ENCODE measurements at places on chromosomes 1 and 21.
A peak's percentile ranks its signal among the peaks of the same experiment; 100 is the strongest.

DNA sequence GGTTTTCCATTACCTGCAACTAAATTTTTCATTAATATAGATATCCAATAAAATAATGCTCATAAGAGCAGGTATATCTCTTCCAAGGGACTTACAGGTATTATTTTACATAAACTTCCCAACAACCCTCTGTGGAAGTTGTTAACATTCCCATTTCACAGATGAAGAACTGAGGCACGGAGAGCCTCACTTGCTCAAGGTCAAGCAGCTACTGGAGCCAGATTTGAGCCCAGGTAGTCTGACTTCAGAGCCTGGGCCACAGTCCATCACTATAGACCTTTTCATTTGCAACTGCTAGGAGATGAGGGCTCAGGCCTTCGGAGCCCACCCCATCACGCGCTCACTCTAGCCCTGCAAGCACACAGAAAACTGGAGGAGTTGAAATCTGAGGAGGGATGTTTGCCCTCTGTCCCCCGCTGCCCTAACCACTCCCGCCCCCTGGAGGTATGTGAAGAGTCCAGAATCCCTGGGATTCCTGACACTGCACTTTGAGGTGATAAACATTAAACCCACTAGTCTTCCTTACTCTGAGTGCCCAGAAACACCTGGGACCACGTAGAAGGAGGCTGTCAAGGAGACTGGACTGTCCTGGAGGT is 11.7 kb upstream of the ALPL start:
- no peak for DNase-seq

DNA sequence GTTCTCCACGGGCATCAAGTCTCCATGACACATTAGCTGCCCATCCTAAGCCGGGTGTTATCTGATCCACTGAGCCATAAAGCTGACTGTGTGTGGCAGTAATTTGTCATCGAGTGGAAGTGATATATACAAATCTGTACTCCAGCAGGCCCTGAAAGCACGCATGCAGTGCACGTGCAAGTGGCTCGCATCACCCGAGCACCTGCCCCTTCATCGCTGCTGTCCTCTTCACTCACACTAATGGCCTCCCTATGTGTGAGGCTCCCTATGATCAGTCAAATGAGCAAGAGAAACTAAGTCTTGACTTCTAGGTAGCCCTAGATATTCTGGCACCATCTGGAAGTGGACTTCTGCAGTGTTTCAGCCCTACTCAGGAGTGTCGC is 248.6 kb downstream of the MATN1 start:
- no peak for DNase-seq

- no peak for DNase-seq
Observed at GRCh38 chr1:110163591-110163990, 13.3 kb downstream of the SLC6A17 start.

GRCh38 chr1:27296773-27297291 is 25.1 kb upstream of the TMEM222 start:
- DNase-seq: peak; percentile 49

GRCh38 chr21:22209304-22209700 is 1211.1 kb downstream of the NCAM2 start:
- DNase-seq: no peak

GRCh38 chr1:119903443-119903835 is 7.1 kb upstream of the ADAM30 start:
- DNase-seq: no peak

DNA sequence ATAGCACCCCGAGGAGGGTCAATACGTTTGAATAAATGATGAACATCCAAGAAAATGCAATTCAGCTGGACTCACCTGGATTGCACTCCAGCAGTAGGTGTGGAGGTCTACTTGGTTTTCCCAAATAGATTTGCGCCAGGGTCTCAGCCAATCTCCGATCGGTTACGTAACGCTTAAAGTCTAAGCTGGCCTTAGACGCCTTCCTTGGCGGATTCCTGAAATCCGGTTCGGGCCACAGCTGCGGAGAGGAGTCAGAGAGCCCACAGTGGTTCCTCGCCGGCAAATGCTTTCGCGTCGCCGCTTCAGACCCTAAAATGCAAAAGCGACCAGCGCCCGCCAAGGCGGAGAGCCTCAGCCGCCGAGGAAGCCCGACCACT is 322 bp downstream of the TFB2M start:
- no peak for DNase-seq

DNA sequence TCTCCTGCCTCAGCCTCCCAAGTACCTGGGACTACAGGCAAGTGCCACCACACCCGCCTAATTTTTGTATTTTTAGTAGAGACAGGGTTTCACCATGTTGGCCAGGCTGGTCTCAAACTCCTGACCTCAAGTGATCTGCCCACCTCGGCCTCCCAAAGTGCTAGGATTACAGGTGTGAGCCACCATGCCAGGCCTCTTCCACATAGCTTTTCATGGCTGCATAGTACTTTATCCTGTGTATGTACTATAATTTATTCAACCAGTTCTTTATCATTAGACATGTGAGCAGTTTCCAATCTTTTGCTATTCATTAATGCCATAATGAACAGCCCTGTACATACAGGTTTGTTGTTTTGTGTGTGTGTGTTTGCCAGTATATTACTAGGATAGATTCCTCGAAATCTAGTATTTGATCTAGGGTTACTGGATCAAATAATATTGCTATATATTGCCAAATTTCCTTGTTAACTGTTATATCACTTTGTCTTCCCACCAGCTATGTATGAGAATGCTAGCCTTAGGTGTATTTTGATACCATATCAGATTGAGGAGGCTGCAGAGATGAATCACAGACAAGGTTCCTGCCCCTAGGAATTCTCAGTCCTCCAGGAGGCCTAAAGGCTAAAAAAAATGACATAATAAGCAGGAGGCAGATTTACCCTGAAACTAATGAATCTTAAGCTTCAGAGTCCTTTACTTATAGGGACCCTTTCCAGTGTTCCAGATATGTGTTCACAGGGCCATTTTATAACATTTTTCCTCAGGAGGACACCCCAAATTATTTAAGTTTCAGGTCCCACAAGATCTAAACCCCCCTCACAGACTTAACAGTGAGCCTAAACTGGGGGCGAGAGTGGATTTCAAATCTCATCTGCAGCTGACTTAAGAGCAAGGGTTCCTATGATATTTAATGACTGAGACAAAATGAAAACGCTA is 2.1 kb upstream of the PDIK1L start:
- DNase-seq: no peak

DNA sequence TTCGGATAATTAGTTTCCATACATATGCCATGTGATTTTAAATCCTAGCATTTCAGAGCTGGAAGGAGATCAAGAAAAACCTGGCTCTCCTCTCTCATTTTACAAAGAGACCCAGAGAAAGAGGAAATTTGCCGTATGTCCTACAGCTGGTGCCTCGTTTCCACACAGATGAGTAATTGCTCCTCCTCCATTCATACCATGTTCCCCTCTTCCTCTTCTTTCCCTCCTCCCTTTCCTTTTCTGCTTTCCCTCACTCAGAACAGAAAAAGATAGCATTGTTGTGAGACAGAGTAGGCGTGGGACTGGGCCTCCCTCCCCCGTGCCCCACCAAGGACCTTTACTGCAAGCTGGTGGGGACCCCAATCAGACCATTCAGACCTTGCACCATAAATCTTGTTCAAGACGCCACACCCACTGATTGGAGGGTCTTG is 13.7 kb upstream of the SLC44A3 start:
- DNase-seq: no peak

DNA sequence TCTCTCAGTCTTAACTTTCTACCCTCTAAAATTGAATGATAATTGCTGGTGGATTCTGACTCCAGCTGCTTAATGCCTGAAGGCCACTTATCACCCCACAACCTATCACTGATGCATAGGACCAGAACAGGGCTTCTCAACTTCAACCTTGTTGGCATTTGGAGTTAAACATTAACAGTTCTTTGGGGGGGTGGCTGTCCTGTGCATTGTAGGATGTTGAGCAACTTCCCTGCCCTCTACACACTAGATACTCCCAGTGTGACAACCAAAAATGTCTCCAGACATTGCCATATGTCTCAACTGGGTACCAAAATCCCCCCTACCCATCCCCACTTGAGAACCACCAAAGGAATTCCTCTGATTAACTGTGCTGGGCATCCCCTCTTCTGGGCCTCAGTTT is 275.4 kb upstream of the TMEM51 start:
- DNase-seq: no peak

GRCh38 chr1:153697191-153698019 is 18.9 kb downstream of the NPR1 start:
- DNase-seq: no peak

- DNase-seq: no peak
Observed at GRCh38 chr1:160862203-160863060, at the start of gene CD244. CD244 (minus strand) TSS chr1:160862887; CDS start chr1:160862677, 210 bp downstream.

- DNase-seq: peak; percentile 7
Observed at GRCh38 chr1:70034403-70034802, 171.0 kb downstream of the LRRC40 start.

GRCh38 chr1:111598544-111598943 is 21.0 kb upstream of the RAP1A start:
- no peak for DNase-seq

DNA sequence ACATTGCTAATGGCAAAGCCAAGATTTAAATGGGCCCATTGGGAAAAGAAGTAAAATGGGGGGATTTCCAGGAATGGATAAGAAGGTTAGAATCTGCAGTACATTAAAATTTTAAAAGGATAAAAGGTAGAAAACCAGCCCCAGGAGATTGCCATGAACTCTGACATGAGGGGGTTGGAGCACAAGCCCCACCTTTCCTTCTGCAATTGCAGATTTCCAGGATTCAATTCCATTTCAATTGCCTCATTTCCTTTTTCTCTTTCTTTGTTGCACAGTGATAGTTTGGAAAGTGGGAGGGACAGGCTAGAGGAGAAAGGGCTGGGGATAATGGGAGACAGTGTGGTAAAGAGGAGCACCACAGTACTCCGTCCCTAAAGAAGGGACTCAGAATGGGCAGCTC is 238.5 kb upstream of the RAB4A start:
- no peak for DNase-seq

DNA sequence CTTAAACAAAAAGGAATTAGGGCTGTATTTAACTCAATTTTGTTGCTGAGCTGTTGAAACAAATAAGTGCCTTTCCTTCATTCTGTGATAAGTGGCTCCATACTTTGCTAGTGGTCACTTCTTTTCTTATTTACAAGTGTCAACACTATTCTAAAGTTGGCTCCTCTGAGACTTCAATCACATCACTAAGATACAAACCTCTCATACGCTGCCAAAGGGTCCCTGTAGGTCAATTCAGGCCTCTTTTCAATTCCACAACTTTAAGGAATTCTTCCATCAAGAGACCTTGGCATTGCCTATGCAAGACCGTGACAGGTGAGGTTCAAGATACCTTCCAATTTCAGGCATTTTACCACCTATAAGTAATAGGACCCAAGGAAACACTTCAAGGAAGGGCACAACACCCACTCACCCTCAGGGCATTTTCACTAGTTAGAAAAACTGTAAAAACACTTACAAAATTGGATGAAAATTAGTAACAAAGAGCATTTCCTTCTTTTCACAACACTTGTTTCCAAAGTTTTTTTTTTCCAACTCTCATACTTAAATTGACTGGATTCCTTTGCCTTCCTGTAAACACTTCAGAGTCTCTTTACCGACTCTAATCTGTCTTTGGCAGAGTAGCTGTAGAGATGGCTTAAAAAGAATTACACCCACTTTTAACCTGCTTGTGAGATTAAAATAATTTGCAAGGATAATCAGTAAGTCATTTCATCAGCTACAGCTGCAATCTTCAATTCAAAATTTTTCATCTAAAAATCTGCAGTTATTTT is 24.5 kb downstream of the SERBP1 start:
- DNase-seq: no peak

- no peak for DNase-seq
Observed at GRCh38 chr1:64891448-64891825, 74.9 kb downstream of the JAK1 start.

DNA sequence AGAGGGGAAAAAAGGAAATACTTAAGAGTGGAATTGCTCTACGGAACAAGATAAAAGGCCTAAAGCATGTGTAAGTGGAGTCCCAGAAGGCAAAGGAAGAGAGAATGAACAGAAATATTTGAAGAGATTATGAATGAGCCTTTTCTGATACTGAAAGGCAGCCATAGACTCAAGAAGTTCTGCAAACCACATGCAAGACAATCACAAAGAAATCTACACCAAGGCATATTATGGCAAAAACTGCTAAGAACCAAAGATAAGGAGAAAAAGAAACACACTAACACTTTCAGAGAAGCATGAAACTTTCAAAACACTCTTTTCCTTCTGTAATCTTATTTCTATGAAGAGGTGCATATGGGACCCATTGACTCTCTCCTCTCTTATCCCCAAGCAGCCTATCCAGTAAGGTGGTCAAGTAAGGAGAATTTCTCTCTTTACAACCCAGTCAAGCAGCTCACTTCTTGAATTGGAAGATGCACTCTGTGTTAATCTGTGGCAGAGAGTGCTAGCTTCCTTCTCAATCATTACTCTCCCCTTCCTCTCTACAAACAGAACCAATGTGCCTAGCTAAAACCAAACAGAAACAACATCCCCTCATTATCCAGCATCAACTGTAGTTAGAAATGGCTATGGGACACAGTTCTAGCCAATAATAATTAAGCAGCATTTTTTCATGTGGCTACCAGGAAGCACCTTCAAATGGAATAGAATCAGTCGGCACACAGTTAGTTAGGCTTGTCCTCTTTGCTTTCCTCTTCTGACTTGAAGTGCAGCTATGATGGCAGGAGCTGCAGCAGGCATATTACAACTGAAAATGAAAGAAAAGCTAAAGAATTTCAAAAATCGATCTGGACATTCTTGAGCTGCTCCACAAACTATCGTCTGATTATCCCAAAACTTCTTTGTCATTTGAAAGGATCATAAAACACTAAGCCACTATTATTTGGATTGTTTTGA is 25.9 kb downstream of the KRTAP19-8 start:
- DNase-seq: no peak

GRCh38 chr1:116748272-116748671 is 6.0 kb upstream of the CD2 start:
- no peak for DNase-seq

DNA sequence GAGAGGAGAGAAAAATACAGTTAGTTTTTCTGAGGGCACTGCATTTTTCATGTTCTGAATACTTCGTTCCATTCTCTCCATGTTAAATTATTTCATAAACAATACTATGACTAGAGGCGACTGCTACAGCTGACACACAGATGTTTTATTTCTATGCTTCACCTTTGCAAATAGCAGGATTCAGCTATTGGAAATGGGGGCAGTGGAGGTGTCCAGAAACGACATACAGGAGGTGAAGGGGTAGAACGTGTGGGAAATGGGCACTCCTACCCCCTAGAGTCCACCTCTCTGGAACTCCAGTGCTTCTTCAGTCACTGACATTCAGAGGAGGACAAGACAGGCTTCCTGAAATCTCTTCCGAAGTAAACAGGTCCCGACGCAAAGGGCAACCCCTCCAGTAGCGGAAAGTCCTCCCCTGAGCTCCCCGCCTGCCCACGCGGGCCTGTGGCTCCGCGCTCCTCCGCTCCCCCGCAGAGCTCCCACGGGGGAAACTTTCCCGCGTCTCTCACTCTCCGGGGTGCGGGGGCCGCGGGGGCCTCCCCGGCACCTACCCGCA is 480 bp downstream of the DPYD start:
- no peak for DNase-seq

Data from NCI-H1930 (cell line).